Activated CD8-positive, alpha-beta memory T cell treated with anti-CD3 and anti-CD28 coated beads for 4 hours (primary cell): ENCODE measurements at places on chromosomes 4 and X.

DNA sequence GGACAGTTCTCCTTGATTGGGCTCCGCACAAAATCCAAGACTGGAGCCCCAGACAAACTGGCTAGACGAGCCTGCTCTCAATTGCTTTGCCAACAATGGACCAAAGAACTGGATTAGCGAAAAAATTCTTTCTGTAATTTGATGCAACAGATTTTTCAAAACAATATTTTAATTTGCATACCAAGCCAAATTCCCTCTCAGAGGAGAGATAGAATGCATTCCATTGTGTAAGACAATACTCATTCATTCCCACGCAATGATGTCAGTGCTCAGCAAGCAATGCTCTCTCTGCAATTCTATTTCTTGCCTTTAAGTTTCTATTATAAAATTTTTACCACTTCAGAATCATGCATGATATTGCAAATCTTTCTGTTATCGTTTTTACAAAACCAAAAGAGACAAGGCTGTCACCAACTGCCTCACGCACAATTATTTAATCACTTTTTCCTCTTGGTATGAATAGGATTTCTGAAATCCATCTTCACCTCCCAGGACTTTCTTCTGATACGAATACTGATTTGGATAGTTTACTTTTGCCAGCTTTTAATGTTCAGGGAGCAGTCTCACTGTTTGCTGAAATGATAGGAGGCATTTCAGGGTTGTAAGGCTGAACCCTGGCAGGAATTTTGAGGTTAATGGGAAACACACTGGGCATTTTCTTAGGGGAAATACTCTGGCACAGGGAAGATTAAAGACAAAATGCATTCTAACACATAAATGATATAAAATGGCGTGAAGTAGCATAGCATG, 46.1 kb upstream of the HCCS start:
- no peak for DNase-seq

DNA sequence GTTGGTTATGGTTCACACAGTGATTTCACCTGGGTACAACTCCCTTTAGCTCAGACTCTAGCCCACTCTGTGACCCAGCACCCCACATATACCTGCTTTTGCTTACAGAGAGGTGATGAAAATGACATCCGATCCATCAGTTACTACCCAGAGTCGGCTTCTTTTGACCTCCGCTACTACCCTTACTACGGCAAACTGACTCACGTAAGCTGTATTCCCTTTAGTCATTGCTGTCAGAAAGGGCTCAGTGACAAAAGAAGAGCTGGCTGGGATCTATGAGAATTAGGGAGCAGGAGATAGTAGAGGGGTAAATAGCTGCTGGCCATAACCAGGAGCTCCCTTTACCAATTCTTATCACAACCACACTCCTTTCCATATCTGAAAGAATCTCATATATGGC, 16.7 kb downstream of the ATP1B4 start:
- DNase-seq, result no peak

DNA sequence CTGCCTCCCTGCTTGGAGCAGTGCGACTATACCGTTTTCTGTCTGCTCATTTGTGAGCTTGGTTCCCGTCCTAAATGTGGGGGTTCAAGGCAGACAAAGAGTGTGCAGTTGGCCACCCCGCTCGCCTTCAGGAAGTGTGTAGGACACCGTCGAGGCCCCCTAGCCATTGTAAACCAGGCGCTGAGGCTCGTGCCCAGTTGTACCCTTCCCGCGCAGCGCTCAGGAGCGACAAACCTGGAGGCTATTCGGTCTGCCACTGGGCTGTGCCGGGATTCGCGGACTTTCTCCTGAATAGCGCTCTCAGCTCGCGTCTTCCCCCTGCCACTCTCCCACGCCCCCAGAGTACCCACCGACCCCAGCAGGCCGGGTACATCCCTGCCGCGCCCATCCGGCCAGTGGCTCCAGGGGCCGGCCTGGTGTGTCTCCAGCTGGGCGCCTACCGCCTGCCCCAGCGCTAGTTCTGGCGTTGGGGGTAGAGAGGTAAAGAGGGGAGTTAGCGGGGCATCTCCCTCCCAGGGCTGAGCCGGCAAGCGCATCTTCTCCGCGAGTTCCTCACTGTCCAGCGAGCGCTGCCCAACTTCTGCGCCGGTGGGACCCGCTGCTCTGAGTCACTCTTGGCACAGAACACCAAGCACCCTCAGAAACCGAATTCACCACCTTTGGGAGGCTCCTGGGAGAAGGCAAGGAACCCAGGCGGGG, 880 bp upstream of the LONRF3 start:
- no peak for DNase-seq

DNA sequence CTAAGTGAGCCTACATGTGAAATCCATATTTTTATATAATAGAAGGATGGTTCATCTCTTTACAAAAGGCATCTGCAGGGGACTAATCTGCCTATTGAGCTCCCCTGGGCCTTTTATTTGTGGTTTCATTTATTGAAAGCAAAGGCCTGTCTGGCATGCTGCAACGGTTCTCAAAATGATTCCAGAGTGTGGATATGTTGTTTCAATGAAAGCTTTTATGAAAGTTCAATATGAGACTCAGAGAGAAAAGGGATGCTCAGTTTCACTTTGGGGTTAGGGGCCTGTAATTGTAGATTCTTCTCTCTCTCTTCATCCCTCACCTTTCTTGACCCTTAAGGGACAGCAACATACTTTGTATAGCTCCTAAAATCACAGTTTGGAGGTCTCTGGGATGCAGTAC, 204.2 kb upstream of the CASK start:
- DNase-seq, result no peak

DNA sequence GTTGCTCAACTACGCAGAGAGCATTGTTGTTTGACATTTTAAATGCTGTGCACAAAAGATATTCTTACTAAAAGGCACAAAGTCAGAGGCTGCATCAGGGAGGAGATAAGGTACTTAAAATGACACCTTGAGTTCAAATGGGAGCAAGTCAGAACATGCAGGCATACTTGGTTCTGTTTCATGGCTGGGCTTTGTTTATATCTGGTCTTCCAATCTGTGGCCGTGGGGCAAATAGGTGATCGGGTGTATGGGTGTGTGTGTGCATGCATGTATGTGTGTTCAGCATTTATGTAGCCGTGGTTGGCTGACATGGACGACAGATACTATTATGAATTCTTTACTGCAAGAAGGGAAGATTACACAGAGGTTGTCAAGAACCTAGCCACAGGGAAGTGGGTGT, 106.1 kb downstream of the RASL11B start:
- DNase-seq, result no peak

DNA sequence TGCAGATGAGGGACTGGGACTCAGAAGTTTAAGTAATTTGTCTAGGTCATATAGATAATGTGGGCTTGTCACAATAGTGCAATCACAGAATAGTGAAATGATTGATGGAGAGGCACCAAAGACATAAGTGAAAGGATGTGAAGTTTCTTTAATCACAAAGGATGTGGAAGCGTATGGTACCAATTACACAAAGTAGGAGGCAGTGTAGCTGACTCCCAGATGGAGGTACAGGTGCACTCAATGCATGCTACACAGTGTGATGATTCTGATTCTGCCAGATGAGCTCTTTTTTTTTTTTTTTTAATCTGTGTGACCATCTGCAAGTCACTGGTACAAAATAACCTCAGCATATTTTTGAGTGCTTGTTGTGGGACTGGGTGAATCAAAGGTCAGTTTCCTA, 411.3 kb downstream of the SPRY1 start:
- no peak for DNase-seq

DNA sequence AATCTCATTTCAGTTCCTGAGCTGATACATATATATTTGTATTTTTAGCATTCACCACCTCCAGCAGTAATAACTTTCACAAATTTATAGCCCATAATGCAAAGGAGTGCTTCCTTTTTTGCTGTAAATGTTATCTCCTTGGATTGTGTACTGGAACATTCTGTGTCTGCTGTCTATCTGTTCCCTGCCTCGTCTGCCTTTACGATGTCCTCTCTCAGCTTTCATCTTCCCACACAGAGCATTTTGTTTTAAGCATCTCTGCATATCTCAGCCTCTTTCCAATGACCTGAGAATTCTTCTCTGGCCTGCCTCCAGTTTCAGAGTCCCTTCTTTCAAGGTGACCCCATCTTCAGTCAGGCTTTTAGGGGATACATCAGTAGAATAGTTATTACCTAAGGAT, 43.1 kb downstream of the GYG2 start:
- no peak for DNase-seq

DNA sequence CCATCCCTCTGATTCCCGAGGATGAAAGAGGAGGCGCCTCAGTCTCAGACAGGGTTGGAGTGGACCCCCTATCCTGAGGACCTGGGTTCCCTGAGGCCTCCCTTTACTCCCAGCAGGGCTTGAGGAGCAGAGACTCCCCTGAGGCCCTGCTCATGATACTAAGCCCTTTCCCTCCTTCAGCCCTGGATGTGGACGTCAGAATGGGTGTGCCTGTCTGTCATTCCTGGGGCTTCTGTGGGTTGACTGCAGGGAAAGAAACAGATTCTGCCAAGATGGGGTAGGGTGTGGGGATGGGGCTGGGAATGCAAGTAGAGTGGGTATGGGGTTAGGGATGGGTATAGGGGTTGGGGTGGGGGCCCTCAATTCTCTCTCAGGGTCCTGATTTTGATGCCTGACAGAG, 21.1 kb downstream of the MAGEA10 start:
- no peak for DNase-seq

DNA sequence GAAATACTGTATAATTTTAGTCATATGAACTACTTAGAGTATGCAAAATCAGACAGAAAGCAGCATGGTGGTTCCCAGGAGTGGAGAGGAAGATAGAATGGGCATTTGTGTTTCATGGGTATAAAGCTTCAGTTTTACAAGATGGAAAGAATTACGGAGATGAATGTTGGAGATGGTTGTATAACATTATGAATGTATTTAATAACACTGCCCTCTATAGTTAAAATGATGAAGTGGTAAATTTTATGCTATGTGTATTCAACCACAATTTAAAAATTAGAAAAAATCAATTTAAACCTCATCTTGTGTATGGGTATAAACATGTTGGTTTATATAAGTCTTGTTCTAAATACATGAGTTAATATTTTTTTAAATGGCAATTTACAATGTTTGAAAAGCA, 521.1 kb downstream of the FSTL5 start:
- no peak for DNase-seq

- DNase-seq, result no peak
Measured at GRCh38 chrX:92260102-92260501, 480.9 kb downstream of the PCDH11X start.

- DNase-seq, result no peak
Measured at GRCh38 chrX:118345045-118345463, 852 bp upstream of the WDR44 start.

DNA sequence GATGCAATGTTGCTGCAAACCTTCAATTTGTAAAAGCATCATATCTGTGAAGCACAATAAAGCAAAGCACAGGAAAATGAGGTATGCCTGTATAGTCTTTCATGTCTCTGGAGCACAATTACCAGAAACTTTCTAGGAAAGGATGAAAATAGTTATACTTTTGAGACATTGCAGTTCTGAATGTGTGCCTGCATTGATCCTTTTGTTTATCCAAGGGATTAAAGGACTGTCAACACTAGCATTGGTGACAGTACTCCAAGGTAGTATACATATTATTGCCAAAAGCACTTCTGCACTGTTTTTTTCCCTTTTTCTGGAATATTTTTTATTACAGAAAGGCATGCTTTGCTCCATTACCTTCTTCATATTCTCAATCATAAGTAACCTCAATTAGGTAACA, 476.0 kb downstream of the GABRG1 start:
- no peak for DNase-seq

GRCh38 chrX:110268886-110269285, 49.0 kb downstream of the AMMECR1 start:
- DNase-seq, result no peak

DNA sequence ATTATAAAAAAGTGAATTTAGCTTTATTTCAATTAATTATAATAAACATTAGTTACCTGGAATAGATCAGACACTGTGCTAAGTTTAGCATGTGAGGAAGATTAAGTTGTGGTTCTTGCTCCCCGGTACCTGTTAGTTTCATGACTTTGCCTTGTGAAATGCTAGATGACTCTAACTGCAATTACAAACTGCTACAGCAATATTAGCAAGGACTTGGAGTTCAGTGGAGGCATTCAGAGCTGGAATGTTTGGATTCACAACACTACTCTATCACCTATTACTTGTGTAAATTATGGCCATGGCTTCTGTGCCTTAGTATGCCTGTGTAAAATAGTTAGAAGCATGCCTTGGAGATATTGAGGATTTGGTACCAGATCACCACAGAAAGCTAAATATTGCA, 21.4 kb upstream of the ANXA10 start:
- no peak for DNase-seq

DNA sequence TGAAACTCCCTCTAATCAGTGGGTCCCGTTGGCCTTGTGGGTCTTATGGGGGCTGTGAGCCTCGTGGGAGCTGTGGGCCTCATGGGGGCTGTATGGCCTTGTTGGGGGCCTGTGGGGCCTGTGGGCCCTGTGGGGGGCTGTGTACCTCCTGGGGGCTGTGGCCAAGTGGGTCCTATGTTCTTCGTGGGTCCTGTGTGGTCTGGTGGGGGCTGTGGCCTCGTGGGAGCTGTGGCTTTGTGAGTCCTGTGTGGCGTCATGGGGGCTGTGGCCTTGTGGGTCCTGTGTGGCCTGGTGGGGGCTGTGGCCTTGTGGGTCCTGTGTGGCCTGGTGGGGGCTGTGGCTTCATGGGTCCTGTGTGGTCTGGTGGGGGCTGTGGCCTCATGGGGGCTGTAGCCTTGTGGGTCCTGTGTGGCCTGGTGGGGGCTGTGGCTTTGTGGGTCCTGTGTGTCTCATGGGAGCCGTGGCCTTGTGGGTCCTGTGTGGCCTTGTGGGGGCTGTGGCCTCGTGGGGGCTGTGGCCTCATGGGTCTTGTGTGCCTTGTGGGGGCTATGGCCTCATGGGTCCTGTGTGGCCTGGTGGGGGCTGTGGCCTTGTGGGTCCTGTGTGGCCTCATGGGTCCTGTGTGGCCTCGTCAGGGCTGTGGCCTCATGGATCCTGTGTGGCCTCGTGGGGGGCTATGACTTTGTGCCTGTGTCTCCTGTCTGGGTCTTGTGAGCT, 7.4 kb downstream of the PCGF3 start:
- DNase-seq, result no peak

DNA sequence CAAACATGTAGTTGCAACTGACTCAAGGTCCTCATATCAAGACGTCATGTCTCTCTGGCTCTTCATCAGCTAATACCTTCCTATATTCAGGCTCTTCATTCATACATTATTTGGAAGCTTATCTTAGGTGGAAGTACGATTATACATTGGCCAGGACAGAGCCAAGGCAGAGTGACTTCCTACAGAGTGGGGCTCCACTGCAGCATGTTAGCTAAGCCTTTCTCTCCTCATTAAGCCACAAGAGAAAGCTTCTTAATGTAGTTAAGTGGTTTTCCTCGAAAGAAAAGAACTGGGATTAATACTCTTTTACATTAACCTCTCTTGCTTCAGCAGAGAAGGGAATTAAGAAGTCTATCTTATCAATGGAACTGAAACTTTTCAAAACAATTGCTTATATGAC, 15.0 kb downstream of the C4orf33 start:
- DNase-seq, result no peak
